ENCODE measurements at places on chromosomes 1 and 21.

DNA sequence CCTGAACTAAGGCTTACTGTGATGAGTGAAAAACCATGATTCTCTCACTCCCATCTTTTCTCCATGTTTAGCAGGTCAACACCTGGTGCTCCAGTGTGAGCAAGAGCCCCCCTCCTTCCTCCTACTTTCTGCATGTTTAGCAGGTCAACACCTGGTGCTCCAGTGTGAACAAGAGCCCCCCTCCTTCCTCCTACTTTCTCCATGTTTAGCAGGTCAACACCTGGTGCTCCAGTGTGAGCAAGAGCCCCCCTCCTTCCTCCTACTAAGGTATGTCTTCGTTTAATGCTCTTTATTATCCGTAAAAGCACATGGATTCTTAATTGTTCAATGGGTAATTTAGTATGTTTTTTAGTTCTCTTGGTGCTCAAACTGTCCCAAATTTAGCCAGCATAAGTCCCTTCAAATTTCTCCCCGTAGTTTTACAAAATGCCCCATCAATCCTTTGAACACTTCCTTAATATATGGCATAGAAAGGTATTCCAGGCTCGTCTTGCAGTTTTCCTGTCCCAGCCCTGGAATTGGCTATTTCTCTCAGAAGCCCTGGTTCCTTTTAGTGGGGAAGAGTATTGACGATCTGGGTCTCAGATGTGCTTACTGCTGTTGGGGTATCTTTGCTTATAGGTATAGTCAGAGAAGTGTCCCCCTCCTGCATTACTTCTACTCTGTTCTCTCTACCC is 760.8 kb upstream of the TPTE start:
- DNase-seq, result no peak

- DNase-seq, result no peak
These were observed 2112.9 kb downstream of the NCAM2 start for GRCh38 chr21:23111070-23111600.

DNA sequence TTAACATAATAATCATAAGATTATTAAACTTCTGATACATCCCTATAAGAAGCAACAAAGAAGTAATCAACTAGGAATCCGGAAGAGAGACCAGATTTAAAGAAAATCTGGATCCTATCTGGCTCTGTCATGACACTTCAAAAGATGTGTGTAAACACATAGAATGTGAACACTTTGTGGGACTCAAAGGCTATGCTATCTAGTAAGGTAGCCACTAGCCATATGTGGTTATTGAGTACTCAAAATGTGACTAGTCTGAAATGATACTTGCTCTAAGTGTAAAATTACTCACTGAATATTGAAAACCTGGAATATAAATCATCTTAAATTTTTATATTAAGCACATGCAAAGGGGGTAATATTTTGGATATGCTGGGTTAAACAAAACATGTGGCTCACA is 8.7 kb downstream of the FUBP1 start:
- DNase-seq, result no peak

DNA sequence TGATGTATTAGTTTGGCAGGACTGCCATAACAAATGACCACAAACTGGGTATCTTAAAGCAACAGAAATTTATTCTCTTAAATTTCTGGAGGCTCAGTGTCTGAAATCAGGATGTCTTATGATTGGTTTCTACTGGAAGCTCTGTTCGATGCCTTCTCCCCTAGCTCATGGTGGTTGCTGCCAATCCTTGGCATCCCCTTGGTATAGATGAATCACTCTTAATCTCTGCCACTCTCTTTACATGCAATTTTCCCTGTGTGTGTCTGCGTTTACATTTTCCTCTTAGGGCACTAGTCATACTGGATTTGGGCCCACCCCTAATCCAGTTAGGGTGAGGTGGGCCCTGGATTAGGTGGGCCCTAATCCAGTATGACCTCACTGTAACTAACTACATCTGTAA is 54.7 kb upstream of the MPC2 start:
- no peak for DNase-seq

DNA sequence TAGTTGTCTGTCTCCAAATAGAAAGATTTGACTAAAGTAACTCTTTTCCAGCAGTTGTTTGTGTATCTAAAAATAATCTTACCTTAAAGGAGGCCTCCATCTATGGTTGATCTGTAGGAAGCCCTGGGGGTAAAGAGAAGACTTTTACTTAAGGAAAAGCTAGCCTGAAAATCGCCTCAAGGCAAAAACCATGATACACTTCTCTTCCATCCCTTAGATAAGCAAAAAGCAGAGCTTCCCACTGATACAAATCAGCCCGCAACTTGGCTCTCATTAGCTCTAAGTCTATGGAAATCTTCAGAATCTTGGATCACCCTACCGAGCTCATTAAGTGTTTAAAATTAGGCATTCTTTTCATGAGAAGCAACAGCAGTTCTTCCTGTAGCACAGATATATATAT is 576.9 kb upstream of the PTBP2 start:
- no peak for DNase-seq

GRCh38 chr1:162956922-162957321 is 95.9 kb upstream of the CCDC190 start:
- no peak for DNase-seq

DNA sequence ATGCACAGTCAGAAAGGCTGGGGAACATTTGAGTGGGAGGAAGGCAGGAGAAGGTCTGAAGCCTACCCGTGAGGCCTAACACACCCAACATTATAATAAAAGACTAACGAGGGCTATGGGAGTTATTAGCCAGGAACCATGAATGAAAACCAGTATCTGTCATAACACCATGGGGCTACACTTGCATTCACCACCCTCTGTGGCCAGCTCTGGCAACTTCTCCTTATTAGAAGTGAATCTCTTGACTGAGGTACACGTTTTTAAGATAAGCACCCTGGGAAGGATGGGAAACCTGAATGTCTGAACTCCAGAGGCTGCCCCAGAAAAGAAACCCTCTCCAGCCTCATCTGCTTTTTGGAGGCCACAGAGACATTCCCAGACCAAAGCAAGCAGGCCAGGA is 204.3 kb upstream of the RAB4A start:
- no peak for DNase-seq

All from stimulated activated naive CD4-positive, alpha-beta T cell (primary cell).